Hindlimb muscle (tissue), 1 donor: ENCODE measurements at places on chromosomes 12 and 14. TPM values are rescaled to one million over a fixed set of nuclear protein-coding genes. Genes with fewer than 3 reads are reported as not detected.

- DNase-seq, result no peak
Measured at GRCh38 chr12:48693572-48693971, 11.5 kb upstream of the KANSL2 start.

DNA sequence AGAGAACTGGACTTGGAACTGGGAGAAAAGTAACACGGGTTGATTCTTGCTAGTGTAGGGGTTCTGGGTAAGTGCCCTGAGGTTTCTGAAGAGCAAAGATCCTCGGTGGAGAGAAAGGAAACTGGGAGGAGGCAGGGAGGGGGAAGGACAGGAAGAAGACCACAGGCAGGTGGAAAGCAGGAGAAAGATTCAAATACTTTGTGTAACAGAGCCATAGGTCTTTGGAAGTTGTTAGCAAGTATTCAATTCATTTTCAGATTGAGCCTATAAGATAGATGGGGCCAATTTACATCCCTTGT lies 1.3 kb downstream of the PNP start:
- DNase-seq, result no peak

- DNase-seq, result no peak
Measured at GRCh38 chr12:22366181-22366580, 31.7 kb upstream of the ST8SIA1 start.

- DNase-seq, result peak; percentile 26
Measured at GRCh38 chr12:121326996-121327674, 25.1 kb downstream of the ANAPC5 start.

DNA sequence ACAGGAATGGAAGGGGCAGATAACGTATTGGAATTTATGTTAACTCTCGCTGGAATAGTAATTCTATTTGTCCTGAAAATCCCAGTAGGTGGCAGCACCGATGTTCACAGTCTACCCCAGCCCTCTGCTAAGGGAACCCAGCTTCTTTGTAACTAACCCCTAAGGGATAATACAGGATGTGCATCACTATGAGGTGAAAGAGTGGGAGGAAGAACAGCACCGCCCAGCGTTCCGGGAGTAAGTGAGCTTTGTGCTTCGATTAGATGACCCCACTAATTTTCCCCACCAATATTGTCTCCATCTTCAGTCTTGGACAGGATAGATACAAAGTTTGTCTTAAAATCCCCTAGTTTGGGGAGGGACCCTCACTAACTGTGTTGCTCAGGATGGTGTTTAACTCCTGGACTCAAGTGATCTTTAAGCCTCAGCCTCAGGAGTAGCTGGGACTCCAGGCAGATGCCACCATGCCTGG lies 2.7 kb downstream of the SLC2A3 start:
- peak; percentile 84 for DNase-seq

Gene PLEKHG7
- 0.85 TPM for polyA plus RNA-seq

- no peak for DNase-seq
Measured at GRCh38 chr14:101857226-101857625, 95.7 kb downstream of the PPP2R5C start.

Gene RBP5
- 3.7 TPM for polyA plus RNA-seq

DNA sequence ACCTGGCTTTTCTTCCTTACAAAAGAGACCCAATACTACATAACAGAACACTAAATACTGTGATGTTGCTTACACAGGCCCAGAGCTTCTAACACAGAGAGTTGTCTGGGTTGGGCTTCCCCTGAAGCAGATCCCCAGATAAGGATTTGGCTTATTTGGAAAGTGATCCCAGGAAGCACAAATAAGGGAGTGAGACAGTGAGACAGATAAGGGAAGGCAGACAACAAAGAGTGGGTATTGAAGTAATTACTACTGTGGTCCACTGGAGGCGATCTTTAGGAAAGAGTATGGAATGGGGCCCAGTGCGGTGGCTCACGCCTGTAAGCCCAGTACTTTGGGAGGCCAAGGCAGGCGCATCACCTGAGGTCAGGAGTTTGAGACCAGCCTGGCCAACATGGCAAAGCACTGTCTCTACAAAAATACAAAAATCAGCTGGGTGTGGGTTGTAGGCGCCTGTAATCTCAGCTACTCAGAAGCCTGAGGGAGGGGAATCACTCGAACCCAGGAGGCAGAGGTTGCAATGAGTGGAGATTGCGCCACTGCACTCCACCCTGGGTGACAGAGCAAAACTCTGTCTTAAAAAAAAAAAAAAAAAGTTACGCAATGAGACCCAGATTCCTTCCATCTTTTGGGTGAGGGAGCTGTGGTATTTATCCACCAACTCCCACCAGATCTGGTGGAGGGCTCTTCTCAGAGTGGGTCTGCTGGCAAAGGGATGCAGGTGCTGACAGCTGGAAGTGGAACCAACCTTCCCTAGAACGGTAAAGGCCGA lies 10.2 kb upstream of the C12orf43 start:
- no peak for DNase-seq

DNA sequence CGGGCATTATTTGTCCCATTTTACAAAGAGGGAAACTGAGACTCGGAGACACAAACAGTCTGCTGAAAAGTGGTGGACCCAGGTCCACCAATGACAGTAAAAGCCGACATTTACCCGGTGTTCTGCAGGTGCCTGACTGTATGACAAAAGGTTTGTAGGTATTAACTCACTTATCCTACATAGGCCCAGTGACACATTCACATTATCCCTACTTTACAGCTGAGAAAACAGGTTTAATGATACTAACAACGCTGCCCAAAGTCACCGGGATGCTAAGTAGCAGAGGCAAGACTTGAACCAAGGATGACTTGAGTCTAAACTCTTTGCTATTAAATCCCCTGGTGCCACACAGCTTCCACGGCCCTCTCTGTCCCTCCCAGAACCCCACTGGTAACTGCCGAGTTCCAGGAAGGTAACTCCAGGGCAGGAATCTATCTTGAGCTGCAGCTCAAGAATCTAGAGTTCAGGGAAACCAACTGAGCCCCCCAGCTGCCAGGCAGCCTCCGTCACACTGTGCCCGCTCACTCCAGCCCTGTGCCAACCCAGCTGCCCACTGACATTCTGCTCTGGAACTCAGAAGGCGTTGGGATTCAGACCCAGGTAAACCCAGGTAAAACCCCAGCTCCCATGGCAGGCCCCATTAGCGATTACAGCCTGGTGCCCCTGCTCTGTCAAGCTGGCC lies 33.7 kb downstream of the SYNE3 start:
- no peak for DNase-seq

Gene PDZRN4
- 1.8 TPM for polyA plus RNA-seq
